ENCODE measurements at places on chromosomes 5 and 9. TPM values are rescaled to one million over a fixed set of nuclear protein-coding genes. Genes with fewer than 3 reads are reported as not detected.

TAF1L gene
- not detected for polyA plus RNA-seq

PCDHA11 gene
- polyA plus RNA-seq = 0.19 TPM

C9 gene
- 656 TPM for polyA plus RNA-seq

PFN3 gene
- not detected for polyA plus RNA-seq

BARHL1 gene
- not detected for polyA plus RNA-seq

FRMD3 gene
- polyA plus RNA-seq = 0.36 TPM

DOCK8 gene
- polyA plus RNA-seq = 4.2 TPM

FOXD4L6 gene
- polyA plus RNA-seq = not detected

BAAT gene
- 136 TPM for polyA plus RNA-seq

ZNF454 gene
- polyA plus RNA-seq = 0.09 TPM

SOX30 gene
- polyA plus RNA-seq = 0.21 TPM

All from liver (tissue), 10 donors.